ENCODE measurements at places on chromosomes 6 and 20.
A peak's percentile ranks its signal among the peaks of the same experiment; 100 is the strongest.

DNA sequence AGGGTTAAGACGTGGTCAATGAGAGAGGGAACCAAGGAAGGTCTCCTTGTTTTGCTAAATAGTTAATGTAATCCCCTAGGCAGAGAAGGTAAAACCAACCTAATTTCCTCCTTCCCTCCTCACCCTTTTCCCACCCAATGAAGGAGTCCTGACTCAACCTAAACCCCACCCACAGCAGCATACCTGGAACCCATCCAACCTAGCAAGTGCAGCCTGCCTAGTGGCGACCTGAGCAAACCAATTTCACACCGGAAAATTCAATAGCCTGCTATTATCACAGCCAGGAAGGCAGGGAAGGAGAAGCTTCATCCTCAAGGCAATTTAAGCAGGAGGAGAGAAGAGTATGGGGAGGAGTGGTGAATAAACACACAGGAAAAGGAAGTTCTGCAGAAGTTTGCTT, 46.9 kb downstream of the OSTM1 start:
- DNase-seq: peak; percentile 8

GRCh38 chr6:33813990-33814985, 10.5 kb upstream of the MLN start:
- no peak for DNase-seq

GRCh38 chr6:105220186-105220585, 40.4 kb upstream of the POPDC3 start:
- no peak for DNase-seq

GRCh38 chr20:37520419-37520955, 563 bp upstream of the NNAT start:
- DNase-seq: no peak

DNA sequence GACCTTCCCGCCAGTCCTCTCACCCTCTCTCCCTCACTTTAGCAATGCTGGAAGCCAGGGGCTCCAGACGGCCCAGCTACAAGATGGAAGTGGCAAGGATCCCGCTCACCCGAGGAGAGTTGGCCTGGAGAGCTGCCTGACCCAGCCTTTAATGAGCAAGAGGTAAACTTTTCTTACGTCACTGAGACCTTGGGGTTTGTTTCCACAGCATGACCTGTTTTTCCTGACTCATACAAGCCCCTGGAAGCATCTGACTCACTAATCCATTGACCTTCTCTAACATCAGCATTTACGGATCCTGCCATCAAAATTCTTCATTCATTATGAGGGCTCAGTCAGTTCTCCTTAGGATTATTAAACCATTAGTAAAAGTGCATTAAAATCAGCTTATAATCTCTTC, 120.4 kb downstream of the MYLK4 start:
- DNase-seq: no peak

DNA sequence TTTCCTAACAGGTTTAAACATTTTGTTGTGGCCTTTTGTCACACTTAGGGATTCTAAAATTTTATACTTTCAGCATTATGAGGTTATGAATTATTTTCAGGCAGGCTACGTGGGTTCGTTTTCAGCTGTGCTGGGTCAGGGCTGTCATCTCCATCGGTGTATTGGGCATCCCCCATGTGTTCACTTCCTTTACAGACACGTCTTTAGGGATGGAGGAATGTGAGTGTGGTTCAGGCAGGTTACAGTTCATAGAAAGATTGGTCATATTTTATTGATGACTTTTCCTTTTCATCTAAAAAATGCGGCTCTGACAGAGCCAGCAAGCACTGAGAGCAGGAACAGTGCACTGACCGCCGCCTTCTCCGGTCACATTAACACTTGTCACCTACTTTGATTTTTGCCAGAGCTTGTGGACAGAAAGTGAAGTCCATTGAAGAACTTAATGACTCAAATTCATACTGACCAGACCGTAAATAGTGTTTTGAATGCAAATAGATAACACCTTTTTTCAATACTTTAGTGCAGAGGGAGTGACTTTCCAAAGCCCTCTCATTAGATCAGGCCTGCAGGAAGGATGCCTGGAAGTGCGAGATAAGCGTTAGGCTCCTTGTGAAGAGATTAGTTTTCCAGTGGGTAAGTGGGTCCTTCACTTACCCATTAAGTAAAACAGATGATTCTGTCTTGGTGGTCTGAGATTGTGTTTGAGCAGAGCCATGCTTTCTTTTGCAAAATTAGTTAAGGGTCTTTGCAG, 113.1 kb downstream of the TIAM2 start:
- no peak for DNase-seq

DNA sequence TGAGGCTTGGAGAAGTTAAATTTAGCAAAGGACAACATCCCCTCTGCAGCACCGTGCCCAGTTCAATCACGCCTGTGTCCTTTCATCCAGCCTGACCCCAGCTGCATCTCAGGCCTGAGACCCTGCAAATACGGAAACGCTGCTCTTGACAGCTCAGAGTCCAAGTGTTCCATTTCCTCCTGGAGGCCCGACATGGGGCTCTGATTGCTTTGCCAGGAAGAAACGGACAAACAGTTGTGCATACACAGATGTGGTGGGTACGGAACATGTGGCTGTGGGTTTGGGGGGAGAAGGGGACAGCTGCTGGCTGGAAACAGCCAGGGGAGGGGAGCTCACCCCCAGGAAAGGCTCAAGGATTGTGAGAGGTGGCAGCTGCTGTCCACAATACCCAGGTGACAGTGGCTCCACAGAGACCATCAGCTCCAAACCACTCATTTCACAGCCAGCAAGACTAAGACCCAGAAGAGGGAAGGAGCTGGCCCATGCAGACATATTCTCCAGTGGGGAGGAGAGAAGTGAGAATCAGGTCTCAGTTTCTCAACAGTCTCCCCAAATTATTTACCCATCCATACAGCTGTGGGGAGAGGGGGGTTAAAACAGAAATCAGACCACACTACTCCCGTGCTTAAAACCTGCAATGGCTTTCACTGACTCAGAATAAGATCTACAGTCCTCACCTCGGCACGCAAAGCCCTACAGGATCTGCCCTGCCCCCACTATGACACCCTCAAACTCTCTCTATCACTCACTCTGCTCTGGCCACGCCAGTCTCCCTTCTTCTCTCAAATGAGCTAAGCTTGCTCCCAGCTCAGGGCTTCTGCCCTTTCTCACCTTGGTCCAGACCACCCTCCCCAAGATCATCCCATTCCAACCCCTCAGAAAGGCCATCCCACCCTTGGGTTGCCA, 89.1 kb downstream of the PREX1 start:
- no peak for DNase-seq

DNA sequence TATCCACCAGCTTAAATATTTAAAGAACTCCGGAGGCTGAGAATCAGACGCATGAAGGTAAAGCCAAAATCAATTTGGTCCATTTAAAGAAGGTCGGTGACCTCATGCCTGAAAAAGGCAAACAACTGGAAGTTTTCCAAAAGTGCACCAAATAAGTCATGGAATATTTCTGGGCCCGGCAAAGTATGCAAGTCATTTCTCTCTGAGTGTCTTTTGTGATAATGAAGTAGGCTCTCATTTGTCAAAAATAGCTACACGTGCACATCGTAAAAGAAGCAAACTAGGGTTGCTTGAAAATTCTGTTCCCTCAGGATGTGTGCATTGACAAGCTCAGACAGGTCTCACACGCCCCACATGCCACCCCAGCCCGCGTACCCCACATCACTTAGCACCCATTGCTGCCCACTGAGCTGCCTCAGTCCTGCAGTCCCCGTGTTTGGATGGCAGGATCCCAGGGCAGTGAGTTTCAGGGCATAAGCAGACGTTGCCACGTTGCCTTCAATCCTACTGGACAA, 20.5 kb upstream of the PYGB start:
- no peak for DNase-seq

DNA sequence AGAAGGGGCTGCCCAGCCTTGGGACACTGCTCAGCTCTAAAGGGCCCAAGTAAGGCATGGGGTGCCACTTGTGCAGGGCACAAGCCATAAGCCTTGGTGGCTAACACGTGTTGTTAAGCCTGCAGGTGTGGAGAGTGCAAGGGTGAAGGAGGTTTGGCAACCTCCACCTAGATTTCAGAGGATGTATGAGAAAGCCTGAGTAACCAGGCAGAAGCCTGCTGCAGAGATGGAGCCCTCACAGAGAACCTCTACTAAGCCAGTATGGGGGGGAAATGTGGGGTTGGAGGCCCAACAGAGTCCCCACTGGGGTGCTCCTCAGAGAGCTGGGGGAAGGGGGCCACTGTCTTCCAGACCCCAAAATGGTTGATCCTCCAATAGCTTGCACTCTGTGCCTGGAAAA, 32.6 kb downstream of the SERINC1 start:
- DNase-seq: no peak

DNA sequence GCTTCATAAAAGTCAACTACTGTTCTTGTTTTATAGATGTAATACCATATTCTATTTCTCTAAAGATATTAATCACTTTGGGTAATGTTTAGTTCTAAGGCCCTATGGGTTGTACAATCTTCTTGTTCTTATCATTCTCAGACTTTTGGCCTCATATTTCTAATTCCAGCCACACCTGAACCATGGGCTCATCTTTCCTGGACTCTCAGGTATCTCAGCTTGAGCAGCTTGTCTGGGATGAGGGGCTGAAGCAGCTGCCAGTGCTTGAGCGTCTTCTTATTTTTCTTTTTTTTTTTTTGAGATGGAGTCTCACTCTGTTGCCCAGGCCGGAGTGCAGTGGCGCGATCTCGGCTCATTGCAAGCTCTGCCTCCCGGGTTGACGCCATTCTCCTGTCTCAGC, 150.2 kb downstream of the KIF6 start:
- no peak for DNase-seq

- DNase-seq: no peak
Measured at GRCh38 chr6:28446818-28447511, 3.7 kb upstream of the ZSCAN23 start.

DNA sequence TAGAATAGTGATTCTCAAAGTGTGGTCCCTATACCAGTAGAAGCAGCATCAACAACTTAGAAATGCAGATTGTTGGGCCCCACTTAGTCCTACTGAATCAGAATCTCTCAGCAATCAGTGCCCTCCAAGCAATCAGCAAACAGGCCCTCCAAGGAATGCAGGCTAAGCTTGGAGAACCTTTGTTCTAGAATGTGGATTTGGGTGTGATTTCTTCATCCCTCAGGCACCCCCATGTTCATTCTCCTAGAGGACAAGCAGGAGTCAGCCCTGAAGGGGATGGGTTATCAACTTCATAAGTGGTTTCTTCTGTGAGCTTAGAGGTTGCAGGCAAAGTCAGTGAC, 40.5 kb upstream of the TAF8 start:
- no peak for DNase-seq

DNA sequence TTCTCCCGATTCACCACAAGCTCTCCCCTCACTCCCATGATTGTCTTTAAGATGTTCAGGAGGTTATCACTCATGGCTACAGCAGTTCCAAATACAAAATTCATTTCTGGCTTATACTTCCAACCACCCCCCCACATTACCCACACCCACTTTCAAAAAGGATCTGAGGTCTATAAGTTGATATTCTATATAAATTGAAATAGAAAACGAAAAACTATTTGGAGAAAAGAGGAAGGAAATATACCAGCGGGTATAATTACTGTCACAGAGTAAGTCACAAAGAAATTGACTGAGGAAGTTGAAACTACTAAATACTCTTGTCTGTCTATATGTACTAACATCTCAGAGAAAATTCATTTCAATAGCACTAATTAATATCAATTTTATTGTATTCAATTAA, 112.7 kb upstream of the TNFAIP3 start:
- no peak for DNase-seq

DNA sequence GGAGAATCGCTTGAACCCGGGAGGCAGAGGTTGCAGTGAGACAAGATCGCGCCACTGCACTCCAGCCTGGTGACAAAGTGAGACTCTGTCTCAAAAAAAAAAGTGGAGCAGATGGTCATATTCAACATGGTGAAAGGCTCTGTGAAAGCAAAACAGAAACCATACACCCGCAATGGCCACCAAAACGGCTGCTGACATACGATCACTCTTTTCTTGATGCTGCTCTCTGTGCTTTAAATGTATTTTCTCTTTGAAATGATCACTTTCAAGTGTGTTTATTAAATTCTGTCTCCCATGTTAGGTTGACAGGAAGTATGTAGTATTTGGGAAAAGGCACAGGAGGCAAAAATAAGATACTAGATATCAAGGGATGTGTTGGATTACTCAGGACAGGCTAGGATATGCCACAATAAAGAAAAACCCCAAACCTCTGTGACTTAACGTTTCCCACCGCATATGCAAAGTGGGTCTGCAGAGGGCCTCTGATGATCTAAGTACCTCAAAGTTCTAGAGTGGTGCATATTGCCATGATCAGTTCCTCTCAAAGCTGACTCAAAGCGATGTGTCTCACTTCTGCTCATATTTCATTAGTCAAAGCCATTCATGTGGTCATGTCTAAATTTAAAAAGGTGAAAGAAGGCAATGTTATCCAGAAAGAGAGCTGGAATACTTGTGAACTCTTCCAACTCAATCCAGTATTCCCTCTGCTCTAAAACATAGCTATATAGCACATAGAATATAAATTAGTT, 155.1 kb upstream of the SOX4 start:
- no peak for DNase-seq

DNA sequence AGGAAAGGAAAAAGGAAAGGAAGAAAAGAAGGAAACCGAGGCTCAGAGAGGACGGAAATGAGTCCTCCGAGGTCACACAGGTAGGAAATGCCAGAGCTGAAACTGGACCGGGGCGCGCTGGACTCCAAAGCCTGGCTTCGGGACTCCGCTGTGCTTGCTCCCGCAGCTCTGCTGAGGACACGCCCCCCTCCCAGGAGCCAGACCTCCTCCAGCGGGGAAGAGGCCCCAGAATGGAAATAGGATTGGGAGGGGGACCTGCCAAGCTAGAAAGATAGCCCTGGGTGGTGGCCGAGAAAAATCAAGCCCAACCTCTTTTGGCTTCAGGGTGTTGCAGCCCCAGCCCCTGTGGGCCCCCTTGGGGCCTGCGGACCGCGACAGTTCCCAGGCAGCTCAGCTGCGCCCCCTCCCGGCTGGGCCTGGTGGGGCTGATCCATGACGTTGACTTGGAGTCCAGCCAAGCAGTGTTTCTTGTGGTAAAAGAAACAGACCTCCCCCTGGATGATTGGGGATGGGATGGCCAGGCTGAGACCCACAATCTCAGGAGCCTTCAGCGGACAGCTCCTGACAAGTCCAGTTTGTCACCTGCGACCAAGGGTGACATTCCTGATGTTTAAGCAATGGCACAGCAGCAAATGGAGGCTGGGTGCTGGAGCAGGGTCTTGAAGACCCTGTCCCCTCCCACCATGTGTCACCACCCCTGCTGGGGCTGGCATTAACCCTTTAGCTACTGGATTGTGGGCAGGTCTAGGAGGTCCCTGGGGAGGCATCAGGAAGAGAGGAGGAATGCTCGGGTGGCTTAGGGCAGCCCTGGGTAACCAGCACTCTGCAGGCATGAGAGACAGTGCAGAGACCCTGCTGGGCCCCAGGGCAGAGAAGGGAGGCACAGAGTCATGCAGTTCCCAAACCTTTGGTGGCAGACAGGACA, 55.4 kb downstream of the RIPOR3 start:
- peak; percentile 38 for DNase-seq

DNA sequence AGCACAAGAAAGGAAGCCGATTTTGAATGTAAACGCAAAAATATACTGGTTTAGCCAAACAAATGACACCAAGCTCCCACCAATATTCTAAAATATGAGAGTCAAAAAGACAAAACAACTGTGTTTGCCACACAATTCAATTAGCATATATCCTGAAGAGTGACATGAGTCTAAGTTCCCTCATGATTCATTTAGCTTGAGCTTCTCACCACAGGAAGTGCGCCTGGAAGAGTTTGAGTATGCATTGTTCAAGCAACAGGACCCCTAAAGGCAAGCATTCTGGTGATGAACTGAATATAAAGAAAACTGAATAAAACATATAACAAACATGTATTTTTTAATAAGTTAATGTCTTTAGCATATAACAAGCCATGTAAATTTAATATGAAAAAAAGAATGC, 115.2 kb upstream of the RUNX2 start:
- no peak for DNase-seq
